NCI-H2081 treated with DMSO at 0.1 percent for 48 hours (cell line): ENCODE measurements at places on chromosomes 6 and 20.

DNA sequence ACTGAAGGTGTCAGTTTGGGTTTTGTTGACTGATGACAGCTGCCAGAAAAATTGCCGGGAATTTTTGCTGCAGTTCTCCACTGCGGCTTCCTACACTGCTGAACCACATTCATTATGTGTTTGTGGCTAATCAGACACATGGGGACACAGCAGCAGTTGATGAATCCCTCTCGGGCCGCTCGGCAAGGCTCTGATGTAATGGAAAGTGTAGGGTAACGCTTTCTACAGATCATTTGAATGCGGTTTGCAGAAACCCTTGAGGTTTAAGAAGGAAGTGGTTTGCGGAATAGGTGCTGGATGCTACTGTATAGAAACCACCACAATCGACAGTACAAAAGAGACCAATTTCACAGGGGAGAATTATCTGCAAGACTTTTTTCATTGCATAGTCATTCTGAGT, 138.7 kb upstream of the SASH1 start:
- DNase-seq, result no peak

GRCh38 chr20:44809380-44810060, 826 bp downstream of the RIMS4 start:
- no peak for DNase-seq

GRCh38 chr6:1312203-1312472, 240 bp downstream of the FOXQ1 start:
- no peak for DNase-seq

DNA sequence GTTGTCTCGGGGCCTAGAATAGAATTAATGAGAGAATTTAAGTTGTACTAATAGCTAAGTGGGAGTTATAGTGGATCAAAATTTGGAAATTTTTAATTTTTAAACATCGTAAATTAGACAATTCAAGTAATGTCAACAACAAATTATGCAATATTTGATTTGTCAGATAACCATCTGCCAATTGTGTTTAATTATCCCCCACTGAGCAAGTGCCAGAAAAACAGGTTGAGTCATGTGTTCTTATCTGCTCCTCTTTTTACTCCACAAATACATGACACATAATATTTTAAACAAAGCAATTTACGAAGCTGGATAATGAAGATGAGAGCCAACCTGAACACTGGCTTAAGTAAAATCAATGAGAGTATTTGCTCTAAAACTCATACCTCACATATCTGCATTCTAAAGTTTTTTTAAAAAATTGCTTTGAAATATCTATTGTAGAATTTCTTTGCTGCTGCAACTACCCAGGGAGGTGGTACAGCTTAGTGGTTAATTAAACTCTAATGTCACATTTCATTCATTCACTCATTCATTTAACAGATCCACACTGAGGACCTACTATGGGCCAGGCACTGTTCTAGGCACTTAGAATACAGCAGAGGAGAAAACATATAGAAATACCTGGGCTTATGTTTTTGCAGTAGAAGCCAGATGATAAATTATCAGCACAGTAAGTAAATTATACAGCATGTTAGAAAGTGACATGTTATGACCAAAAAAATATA, 57.1 kb upstream of the MAP7 start:
- DNase-seq, result no peak

DNA sequence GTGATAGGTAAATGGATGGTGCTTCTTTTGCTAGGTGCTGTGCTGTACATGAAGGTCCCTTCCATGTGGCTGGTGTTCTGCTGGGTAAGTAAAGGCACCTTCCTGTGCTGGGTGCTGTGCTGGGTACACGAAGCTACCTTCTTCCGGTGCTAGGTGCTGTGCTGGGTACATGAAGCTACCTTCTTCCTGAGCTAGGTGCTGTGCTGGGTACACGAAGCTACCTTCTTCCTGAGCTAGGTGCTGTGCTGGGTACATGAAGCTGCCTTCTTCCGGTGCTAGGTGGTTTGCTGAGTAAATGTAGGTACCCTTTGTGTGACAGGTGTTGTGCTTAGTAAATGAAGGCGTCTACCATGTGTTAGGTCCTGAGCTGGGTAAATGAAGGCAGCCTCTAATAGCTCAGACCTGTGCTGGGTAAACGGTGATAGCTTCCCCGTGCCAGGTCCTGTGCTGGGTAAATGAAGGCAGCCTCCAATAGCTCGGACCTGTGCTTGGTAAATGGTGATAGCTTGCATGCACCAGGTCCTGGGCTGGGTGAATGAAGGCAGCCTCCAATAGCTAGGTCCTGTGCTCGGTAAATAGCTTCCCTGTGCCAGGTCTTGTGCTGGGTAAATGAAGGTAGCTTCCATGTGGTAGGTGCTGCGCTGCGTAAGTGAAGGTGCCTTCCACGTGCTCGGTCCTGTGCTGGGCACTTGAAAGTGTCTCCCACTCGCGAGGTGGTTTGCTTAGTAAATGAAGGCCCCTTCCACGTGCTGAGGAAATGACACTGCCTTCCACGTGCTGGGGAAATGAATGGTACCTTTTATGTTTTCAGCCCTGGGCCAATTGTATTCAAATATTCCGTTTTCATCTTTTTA, 115.5 kb downstream of the ERMARD start:
- DNase-seq, result no peak

- no peak for DNase-seq
Observed at GRCh38 chr6:158040051-158040803, 58.6 kb downstream of the SYNJ2 start.
